Colonic mucosa (tissue), 4 donors: ENCODE measurements at places on chromosomes 6 and 20. TPM values are rescaled to one million over a fixed set of nuclear protein-coding genes. Genes with fewer than 3 reads are reported as not detected.

DNA sequence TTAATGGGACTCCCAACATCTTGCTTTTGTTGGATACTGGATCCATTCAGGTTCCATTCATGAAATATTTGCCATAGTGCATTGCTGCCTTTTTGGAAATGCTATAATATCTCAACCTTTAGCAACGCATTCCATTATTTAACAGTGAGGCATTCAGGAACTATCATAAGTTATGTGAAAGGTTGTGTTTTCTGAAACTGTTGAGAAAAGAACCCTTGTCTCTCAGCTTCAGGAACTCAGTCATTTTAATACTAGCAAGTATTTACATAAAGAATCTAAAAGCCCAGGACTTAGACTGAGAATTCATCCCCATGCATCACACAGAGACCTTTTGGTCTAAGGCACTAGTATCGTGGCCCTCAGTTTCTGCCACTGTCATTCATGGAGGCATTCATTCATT is 24.9 kb upstream of the SASH1 start:
- no peak overlapping the region for H3K4me3 ChIP-seq
- H3K27me3 ChIP-seq: no peaks in the 10 kb centered on the region
- H3K27ac ChIP-seq: no peak overlapping the region

DNA sequence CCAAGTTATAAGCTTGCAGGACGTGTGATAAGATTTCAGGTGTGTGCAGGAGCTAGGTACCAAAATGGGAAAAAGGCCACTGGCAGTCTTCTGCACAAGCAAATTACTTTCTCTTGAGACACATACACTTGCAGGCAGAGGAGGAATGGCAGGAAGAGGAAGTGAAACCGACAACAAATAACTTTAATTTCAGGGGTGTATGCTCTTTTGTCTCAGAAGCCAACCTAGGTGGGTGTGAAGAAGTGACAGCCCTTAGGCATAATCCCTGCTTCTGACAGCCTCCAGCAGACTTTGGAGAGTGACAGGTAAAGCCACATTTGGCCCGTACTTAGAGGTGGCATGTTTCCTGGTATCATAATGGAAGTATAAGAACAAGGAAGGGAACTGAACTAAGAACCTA is 118.8 kb upstream of the TRAF3IP2 start:
- H3K4me1 ChIP-seq: no peaks in the 10 kb centered on the region
- no peak overlapping the region for H3K27ac ChIP-seq
- DNase-seq: no peak
- no peak overlapping the region for H3K4me3 ChIP-seq

DNA sequence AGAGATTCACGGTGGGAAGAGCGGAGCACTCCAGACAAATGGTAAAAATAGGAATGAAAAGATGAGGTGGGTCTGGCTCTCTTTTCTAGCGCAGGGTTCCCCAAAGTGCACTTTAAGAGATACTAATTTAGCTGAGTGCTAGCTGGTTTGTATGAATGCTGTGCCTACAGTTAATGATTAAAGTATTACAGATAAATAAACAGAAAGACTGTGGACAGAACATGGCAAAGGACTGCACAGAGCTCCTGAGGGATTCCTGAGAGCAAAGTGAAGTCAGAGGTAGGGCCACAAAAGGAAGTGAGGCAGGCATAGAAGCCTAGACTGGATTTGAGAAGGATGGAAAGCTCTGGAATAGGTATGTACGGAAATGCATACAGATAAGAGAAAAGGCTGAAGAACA is 114.5 kb downstream of the INSM1 start:
- no peak overlapping the region for H3K27ac ChIP-seq
- H3K36me3 ChIP-seq: no peaks in the 10 kb centered on the region
- no peak overlapping the region for H3K4me3 ChIP-seq

GRCh38 chr6:166237617-166238016 is 70.0 kb upstream of the TBXT start:
- no peak overlapping the region for H3K27ac ChIP-seq
- no peaks in the 10 kb centered on the region for H3K4me1 ChIP-seq
- H3K4me3 ChIP-seq: no peak overlapping the region
- no peaks in the 10 kb centered on the region for H3K36me3 ChIP-seq

The IL17F gene
- 0.32 TPM for total RNA-seq

The ZC2HC1B gene
- not detected for total RNA-seq

- H3K4me1 ChIP-seq: no peaks in the 10 kb centered on the region
- H3K36me3 ChIP-seq: no peaks in the 10 kb centered on the region
- no peak overlapping the region for H3K4me3 ChIP-seq
- no peaks in the 10 kb centered on the region for H3K27me3 ChIP-seq
- no peak for DNase-seq
- no peak overlapping the region for H3K27ac ChIP-seq
Measured at GRCh38 chr6:75382634-75382900, 98.0 kb upstream of the TMEM30A start.

DNA sequence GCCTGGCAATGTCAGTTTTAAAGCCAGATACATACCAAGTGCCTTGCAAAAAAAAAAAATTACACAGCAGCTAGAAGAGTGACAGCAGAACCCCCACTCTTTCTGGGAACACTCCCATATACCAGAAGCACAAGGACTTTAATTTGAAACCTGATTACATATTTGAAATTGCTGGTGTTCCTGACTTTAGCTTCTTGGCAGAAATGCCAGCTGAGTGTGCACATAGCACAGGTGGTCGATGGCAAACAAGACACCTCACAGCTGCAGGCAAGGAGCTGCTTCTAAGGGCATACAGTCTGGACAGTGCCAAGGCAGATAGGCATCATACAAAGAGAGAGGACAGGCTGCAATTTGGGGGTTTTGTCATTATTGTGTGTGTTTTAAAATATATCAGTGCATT is 150.7 kb upstream of the SGK1 start:
- no peak for DNase-seq
- no peaks in the 10 kb centered on the region for H3K36me3 ChIP-seq
- H3K27me3 ChIP-seq: no peaks in the 10 kb centered on the region
- H3K27ac ChIP-seq: no peak overlapping the region
- no peak overlapping the region for H3K4me3 ChIP-seq
- H3K4me1 ChIP-seq: peaks cover 3% of the 10 kb centered on the region

GRCh38 chr6:14520536-14520935 is 403.0 kb downstream of the CD83 start:
- H3K27ac ChIP-seq: no peak overlapping the region
- no peaks in the 10 kb centered on the region for H3K36me3 ChIP-seq
- DNase-seq: no peak
- no peaks in the 10 kb centered on the region for H3K27me3 ChIP-seq

GRCh38 chr20:47720636-47721427 is 64.4 kb downstream of the SULF2 start:
- DNase-seq: no peak
- no peak overlapping the region for H3K27ac ChIP-seq

The PBOV1 gene
- not detected for total RNA-seq

DNA sequence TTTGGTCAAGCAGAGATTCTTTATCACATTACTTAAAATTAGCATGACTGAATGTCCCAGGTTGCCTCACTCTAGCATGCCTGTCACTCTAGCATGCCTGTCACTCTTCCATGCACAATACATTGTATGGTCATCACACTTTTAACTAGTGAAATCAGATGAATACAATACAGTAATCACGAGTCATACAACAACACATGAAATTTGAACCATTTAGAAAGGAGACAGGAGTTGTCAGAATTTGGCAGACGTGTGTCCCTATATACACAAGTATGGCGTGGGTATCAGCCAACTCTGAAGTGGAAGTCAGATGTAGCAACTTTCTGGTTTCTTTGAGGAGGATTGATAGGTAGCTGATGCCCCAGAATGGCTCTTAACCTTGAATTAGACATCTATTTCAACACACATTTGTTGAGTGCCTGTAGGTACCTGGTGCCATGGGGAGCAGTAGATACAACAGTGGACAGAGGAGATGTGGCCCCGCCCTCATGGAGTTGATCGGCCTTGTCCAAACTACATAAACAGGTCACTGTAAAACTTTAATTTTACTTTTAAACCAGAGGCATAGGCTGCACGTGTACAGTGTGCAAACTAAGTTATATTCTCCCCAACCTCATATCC is 116.1 kb upstream of the TIAM2 start:
- no peaks in the 10 kb centered on the region for H3K27me3 ChIP-seq
- H3K27ac ChIP-seq: no peak overlapping the region
- DNase-seq: no peak
- H3K4me3 ChIP-seq: no peak overlapping the region
- H3K4me1 ChIP-seq: no peaks in the 10 kb centered on the region

GRCh38 chr20:62635852-62636251 is 6.5 kb upstream of the SLCO4A1 start:
- H3K36me3 ChIP-seq: no peaks in the 10 kb centered on the region
- DNase-seq: no peak
- H3K27me3 ChIP-seq: no peaks in the 10 kb centered on the region
- no peaks in the 10 kb centered on the region for H3K4me1 ChIP-seq
- no peak overlapping the region for H3K4me3 ChIP-seq

The BPIFB4 gene
- not detected for total RNA-seq

DNA sequence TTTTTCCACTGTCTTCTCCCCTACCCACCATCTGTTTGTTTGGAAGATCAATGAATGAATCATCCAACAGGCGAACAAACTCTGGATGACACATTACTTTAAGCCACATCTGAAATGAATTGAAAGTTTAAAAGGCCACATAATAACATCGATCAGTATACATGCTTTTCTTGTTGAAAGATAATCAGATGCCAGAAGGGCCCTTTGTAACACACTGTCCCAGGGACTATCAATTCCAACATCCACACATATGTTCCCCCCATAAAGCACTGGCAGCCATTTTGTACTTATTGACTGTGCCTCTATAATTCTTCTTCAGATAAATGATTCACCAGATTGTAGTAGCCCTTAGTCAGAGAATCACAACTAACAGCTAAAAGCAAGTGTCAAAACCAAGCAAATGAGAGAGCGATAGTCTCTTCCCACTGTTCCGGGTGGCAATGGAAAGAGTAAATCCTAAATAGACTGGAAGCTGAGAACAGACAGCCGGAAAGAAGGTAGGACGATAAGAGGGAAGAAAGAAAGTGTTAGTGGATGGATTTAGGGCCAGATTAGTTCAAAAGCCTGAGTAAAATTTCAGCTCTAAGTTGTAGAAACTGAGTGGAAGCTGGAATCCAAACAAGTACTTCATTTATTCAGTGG is 184.9 kb upstream of the TENT5A start:
- no peaks in the 10 kb centered on the region for H3K4me1 ChIP-seq
- peak overlapping the region; percentile 22 for H3K27ac ChIP-seq
- DNase-seq: no peak
- no peaks in the 10 kb centered on the region for H3K27me3 ChIP-seq

DNA sequence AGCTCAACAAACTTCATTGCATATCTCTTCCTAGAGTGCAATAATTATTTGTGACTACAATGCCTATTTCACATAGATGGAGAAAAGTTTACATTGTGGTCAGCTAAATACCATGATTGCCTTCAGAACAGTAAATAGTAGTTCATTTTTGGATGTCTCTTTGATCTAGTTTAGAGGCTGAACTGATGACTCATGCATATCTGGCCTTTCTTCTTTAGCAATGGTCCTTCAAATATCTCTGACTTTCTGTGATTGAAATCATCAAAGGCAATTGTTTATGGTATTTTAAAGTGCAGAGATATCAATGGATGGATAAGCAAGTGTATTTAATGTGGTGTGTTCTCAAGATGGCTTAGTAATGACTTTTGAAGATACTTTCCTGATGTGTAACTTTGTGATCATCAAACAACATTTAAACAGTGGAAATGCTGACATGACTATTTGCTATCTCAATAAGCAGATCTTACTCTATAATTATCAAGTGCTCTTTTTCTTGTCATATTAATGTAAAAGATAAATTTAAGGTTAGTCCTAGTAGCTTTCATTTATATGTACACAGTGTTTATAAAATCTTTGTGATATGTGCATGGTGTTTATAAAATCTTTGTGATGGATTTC is 523.7 kb upstream of the SLC35B3 start:
- DNase-seq: no peak
- no peaks in the 10 kb centered on the region for H3K36me3 ChIP-seq
- no peak overlapping the region for H3K4me3 ChIP-seq
- H3K4me1 ChIP-seq: no peaks in the 10 kb centered on the region
- no peaks in the 10 kb centered on the region for H3K27me3 ChIP-seq
- H3K27ac ChIP-seq: no peak overlapping the region

The SLC22A2 gene
- not detected for total RNA-seq

The PRR18 gene
- total RNA-seq: not detected

The SIM1 gene
- 0.16 TPM for total RNA-seq

The KCNS1 gene
- 0.17 TPM for total RNA-seq

The CCN6 gene
- not detected for total RNA-seq

DNA sequence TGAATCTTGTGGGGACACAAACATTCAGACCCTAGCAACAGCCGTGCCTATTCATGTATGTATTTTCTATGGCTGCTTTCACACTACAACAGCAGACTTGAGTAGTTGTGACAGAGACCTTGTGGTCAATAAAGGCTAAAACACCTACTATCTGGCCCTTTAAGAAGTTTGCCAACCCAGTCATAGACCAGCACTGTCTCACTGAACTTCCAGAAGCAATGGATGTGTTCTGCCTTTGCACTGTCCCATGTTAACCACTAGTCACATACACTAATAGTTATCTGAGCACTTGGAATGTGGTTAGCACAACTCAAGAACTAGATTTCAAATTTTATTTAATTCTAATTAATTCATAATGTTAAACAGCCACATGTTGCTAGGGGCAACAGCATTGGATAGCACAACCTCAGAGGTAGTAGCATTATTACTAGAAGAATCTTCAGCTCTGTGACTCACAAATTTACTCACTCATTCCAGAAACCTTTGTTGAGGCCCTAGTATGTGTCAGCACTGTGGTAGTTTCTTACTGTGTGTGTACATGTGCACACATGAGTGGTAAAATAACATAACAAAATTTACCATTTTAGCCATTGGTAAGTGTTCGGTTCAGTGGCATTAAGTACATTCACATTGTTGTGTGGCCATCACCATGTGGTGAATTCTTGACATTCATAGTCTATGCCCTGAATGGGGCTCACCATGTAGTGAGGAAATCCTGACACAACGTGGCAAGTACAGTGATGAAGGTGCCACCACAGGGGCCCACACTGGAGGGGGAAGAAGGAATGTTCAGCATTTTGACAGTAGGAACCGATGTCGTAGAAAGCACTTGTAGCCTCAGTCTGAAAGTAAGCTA is 107.3 kb downstream of the CEP57L1 start:
- H3K36me3 ChIP-seq: no peaks in the 10 kb centered on the region
- no peak overlapping the region for H3K4me3 ChIP-seq
- no peaks in the 10 kb centered on the region for H3K27me3 ChIP-seq
- no peak overlapping the region for H3K27ac ChIP-seq
- no peak for DNase-seq
- H3K4me1 ChIP-seq: no peaks in the 10 kb centered on the region

DNA sequence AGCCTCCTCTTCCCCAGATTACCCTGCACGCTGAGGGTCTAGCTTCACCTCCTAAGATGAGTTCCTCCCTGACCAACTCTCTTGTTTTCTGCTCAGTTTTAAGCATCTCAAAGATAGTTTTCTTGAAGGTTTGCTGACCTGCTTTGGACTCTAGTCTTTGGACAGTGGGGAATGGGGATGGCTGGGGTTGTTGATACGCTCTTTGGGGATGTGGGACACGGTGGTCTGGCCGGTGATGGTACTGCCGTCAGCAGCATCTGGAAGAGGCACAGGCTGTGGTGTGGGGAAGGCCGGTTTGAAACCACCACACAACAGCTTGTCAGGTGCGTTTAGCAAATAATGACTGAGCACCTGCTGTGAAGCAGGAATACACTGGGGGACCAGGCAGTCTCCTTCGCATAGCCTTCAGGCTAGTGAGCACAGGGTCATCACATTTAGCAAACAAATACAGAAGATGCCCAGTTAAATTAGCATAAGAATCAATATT is 94.1 kb downstream of the TMEM242 start:
- H3K36me3 ChIP-seq: no peaks in the 10 kb centered on the region
- H3K4me1 ChIP-seq: no peaks in the 10 kb centered on the region
- H3K27me3 ChIP-seq: no peaks in the 10 kb centered on the region
- no peak overlapping the region for H3K4me3 ChIP-seq

- no peak for DNase-seq
- no peaks in the 10 kb centered on the region for H3K4me1 ChIP-seq
- no peak overlapping the region for H3K27ac ChIP-seq
- H3K4me3 ChIP-seq: no peak overlapping the region
Measured at GRCh38 chr6:39530201-39530759, 194.9 kb downstream of the KIF6 start.

The C6orf15 gene
- total RNA-seq: not detected
